H7 (cell line): ENCODE measurements at places on chromosomes 4 and X. TPM values are rescaled to one million over a fixed set of nuclear protein-coding genes. Genes with fewer than 3 reads are reported as not detected.

CTPS2 gene
- total RNA-seq = 53.8 and 67.8 TPM in 2 replicates

DNA sequence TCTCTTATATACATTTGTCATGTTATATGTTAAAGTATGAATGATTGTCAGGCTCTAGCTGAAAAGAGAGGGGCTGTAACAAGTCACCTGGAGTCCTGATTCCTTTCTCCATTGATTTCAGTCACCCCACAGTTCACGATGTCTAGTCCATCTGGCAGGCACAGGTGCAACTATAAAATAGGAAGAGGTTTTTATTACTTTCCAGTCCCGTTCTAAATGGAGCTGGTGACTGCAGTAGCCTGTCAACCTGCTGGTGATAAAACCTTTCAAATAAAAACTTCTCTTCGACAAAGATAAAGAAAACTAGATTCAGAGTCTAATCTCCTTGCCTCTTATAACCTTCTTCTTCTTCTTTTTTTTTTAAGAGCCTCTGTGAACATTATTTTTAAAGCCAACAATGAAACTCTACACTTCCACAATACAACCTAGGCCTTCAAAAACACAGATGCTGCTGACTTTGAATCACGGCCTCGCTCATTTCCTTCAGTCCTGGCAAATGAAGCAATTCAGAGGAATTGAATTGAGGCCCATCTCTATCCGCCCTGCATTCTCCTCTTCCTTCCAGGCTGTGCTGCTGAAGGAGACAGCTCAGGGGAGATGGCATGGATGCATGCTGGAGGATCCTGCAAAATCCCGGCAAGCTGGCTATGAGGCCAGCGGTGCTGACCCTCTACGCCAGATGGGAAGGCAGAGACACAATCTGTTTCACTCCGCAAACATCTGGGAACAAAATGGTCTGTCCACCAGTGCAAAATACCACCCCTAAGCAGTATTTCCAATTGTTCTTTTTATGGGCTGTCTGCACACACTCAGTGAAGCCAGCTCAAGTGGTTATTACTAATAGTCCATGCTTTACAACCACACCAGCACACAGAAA, 27.3 kb upstream of the CDKN2AIP start:
- DNase-seq = no peak

GRCh38 chr4:106551724-106552123, 183.1 kb upstream of the GIMD1 start:
- DNase-seq = no peak

GRCh38 chr4:38990241-38990640, 42.0 kb downstream of the TMEM156 start:
- no peak for DNase-seq

DNA sequence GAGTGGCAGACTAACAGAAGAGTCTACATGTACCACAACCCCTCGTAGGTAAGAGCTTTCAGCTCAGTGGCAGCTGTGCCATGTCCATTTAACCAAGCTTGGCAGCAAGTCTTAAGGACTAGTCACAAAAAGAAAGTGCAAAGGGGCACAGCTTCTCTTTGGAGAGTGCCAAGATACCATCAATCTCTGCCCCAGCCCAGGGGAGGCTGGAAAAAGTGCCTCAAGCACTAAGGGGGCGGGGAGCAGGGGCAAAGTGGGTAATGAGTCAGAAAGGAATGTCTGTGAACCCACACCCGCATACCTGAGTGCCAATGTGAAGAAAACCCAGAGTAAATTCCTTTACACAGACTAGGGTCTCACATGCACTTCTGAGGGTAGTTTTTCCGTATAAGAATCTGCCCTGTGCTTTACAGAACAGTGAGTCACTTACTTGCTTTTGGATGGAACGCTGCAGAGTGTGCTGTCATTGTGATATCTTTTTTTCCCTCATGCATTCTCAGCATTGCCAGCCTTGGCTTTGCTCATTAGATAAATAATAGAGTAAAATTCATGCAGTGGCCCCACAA, 219.8 kb downstream of the ZNF674 start:
- no peak for DNase-seq

- no peak for DNase-seq
Measured at GRCh38 chrX:17560385-17560784, 176.9 kb upstream of the SCML1 start.
